ENCODE measurements at places on chromosomes 3 and 15. TPM values are rescaled to one million over a fixed set of nuclear protein-coding genes. Genes with fewer than 3 reads are reported as not detected.

- no peaks in the 10 kb centered on the region for H3K4me1 ChIP-seq
- no peaks in the 10 kb centered on the region for H3K27me3 ChIP-seq
- H3K27ac ChIP-seq, result no peak overlapping the region
- H3K36me3 ChIP-seq, result peaks cover 5% of the 10 kb centered on the region
- H3K4me3 ChIP-seq, result no peak overlapping the region
These were observed 91.0 kb downstream of the RAD18 start for GRCh38 chr3:8872261-8872660.

GRCh38 chr3:58962040-58962651 lies 87.7 kb downstream of the CFAP20DC start:
- no peaks in the 10 kb centered on the region for H3K36me3 ChIP-seq
- no peak overlapping the region for H3K27ac ChIP-seq
- DNase-seq, result no peak
- no peaks in the 10 kb centered on the region for H3K4me1 ChIP-seq

DNA sequence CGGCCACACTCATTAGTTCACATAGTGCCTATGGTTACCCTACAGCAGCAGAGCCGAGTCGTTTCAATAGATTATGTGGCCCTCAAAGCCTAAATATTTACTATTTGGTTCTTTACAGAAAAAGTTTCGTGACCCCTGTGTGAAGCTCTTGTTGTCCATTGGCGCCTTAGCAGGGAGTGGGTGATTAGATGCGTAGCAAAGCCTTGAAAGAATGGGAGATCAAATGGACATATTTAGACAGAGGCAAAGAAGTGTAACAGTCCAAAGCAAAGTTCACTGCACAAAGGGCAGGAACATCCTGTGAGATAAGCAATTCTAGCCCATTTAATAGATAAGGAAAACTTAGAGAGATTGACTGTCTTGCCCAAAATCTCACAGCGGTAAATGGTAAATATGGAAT lies 247.4 kb upstream of the TRIM42 start:
- no peak overlapping the region for H3K27ac ChIP-seq
- no peaks in the 10 kb centered on the region for H3K36me3 ChIP-seq
- no peaks in the 10 kb centered on the region for H3K4me1 ChIP-seq
- no peak for DNase-seq

DNA sequence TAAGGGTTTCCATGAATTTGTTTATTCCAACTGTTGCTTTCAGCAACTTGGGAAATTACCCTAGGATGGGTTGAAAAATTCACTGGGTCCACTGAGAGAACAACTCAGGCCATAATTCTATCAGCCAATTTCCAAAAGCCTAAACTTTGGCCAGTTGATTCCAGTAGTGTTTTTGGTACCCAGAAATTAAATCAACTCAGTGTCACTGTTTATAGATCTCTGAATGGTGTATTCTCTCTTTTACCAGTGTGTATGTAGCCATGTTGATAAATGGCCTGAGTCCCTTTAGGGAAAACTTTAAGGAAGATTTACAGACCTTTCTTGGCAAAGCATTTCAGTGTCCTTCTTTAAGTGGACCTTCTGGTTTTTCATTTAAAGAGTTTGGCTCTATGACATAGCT lies 636.4 kb downstream of the OTOL1 start:
- no peaks in the 10 kb centered on the region for H3K27me3 ChIP-seq
- no peak for DNase-seq
- H3K4me1 ChIP-seq, result no peaks in the 10 kb centered on the region
- no peaks in the 10 kb centered on the region for H3K36me3 ChIP-seq
- H3K27ac ChIP-seq, result no peak overlapping the region
- no peak overlapping the region for H3K4me3 ChIP-seq

DNA sequence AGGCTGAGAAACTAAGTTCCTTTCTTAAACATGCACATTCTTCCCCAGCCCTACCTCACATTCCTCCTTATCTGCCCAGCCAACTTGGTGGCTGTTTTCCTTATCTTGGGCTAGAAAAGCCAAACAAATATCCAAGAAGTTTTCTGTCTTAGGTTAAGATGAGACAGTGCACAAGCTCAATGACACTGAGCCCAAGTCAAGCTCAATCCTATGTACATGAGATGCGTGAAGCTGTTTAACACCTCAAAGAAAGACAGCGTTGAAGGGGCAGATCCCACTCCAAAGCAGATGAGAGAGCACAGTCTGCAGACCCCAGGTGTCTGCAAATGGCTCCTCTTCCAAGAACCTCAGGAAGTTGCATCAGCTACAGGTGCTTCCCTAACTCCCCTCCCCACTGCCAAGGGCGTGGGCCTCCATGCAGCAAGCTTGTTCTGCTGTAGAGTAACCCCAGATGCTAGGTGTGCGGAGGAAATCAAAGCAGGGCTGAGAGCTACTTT lies 16.6 kb downstream of the LRRC2 start:
- H3K4me3 ChIP-seq, result no peak overlapping the region
- H3K4me1 ChIP-seq, result peaks cover 20% of the 10 kb centered on the region
- peaks cover 3% of the 10 kb centered on the region for H3K36me3 ChIP-seq
- DNase-seq, result no peak

DNA sequence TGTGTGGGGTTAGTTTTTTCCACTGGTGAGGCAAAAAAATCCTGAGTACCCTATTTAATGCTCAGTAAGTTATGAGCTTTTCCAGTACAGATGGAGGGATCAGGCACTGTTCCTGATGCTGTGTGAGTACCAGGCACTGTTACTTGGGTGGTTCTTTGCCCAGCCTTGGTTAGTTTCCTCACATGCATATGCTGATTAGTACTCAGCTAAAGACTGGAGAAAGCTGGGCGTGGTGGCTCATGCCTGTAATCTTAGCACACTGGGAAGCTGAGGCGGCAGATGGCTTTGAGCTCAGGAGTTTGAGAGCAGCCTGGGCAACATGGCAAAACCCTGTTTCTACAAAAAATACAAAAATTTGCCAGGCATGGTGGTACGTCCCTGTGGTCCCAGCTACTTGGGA lies 210.3 kb upstream of the SGO1 start:
- H3K27ac ChIP-seq, result no peak overlapping the region
- no peak overlapping the region for H3K4me3 ChIP-seq
- no peaks in the 10 kb centered on the region for H3K36me3 ChIP-seq
- no peaks in the 10 kb centered on the region for H3K27me3 ChIP-seq
- no peak for DNase-seq

Gene GP5
- total RNA-seq, result 0.31 TPM

- H3K4me3 ChIP-seq, result no peak overlapping the region
- H3K27me3 ChIP-seq, result no peaks in the 10 kb centered on the region
These were observed 175.6 kb downstream of the GHSR start for GRCh38 chr3:172272698-172273097.

DNA sequence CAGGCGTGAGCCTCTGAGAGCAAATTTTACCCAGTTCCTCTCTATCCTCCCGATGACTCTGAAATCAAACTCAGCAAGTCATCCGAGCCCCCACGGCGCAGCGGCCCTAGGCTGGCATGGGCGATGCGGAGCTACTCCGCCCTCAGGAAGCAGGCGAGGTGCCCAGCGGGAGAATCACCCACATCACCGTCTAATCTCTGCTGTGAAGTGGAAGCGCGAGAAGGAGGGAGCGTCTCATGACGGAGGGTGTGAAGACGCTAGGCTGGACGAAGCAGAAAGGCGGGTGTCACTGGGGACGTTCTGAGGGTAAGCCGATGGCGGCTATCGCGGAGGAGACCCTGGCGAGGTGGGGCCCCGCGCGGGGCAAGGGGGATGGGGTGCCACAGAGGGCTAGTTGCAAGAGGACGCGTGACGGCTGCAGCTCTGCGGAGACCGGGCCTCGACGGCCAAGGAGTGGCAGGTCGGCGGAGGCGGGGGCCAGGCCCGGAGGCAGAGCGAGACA lies 9.1 kb upstream of the GNAI2 start:
- H3K36me3 ChIP-seq, result no peaks in the 10 kb centered on the region
- peak overlapping the region; percentile 90 for H3K4me3 ChIP-seq
- DNase-seq, result no peak
- peaks cover 13% of the 10 kb centered on the region for H3K27me3 ChIP-seq
- H3K4me1 ChIP-seq, result peaks cover 34% of the 10 kb centered on the region
- peak overlapping the region; percentile 89 for H3K27ac ChIP-seq

Gene TMEM212
- not detected for total RNA-seq

DNA sequence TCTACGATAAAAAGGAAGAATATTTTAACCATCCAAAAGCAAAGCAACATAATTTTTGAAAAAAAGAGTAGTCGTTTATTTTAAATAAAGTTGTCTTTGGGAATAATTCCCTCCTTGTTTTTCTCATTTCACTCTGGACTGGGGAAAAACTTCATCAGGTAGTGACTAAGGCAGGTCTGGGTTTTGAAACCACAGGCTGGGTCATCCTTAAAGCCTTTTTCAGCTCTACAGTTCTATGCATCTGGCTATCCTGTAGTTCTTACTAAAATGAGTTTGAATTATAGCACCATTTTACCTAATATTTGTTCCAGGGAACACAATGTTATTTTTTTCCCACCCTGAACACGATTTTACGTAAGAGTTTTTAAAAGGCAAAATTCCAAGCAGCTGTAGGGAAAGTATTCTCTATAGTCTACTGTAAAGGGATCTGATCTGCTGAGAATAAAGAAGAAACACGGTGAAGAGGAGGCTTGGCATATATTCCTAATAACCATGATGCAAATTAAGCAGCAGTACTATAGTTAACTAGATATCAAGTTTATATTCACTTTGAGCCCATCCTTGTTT lies 107.7 kb downstream of the OSBPL10 start:
- DNase-seq, result no peak
- H3K4me1 ChIP-seq, result peaks cover 5% of the 10 kb centered on the region
- no peaks in the 10 kb centered on the region for H3K36me3 ChIP-seq
- H3K27me3 ChIP-seq, result no peaks in the 10 kb centered on the region
- H3K27ac ChIP-seq, result no peak overlapping the region

Gene CCNB2
- total RNA-seq, result 36.6 TPM

GRCh38 chr3:150014782-150015181 lies 44.1 kb upstream of the PFN2 start:
- no peak overlapping the region for H3K27ac ChIP-seq
- H3K4me3 ChIP-seq, result no peak overlapping the region
- no peaks in the 10 kb centered on the region for H3K36me3 ChIP-seq
- peaks cover 9% of the 10 kb centered on the region for H3K27me3 ChIP-seq
- DNase-seq, result no peak

DNA sequence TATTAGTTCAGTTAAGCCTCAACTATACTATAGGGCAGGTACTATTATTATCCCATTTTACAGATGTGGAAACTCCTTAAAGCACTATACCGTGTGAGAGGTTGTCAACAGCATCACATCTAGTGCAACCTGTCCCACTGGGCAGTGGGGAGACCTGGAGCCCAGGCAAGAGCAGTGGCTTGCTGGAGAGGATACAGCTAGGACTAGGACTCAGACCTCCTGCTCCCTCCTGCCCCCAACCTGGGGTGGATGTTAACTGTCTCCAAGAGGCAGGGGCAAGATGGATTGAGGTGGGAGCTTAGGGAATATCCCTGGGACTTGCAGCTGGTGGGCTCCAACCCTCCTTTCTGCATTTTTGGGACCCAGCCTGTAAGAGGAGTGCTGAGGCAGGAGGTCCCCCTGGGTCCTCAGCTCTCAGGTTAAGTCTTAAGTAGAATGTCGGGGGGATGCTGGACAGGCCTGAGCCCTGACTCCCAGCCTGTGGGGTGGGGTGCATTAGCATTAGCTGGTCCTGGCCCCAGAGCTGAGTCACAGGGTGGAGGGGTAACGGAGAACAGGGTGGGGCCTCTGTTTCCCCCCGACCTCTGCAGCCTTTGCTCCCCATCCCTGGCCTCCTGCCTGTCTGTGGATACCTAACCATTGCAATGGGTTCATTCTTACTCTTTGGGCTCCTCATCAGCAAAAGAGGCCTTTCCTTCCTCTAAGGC lies 6.6 kb downstream of the SNX33 start:
- DNase-seq, result no peak
- no peak overlapping the region for H3K4me3 ChIP-seq
- H3K27ac ChIP-seq, result no peak overlapping the region
- H3K27me3 ChIP-seq, result peaks cover 1% of the 10 kb centered on the region
- H3K36me3 ChIP-seq, result peaks cover 3% of the 10 kb centered on the region

Gene CCDC54
- total RNA-seq, result not detected

Gene ZMYND10
- total RNA-seq, result 1.7 TPM

- H3K36me3 ChIP-seq, result no peaks in the 10 kb centered on the region
- no peak overlapping the region for H3K4me3 ChIP-seq
- no peaks in the 10 kb centered on the region for H3K27me3 ChIP-seq
- H3K27ac ChIP-seq, result no peak overlapping the region
- DNase-seq, result no peak
- no peaks in the 10 kb centered on the region for H3K4me1 ChIP-seq
These were observed 482.3 kb upstream of the NECTIN3 start for GRCh38 chr3:110589341-110589740.

- H3K4me1 ChIP-seq, result peaks cover 9% of the 10 kb centered on the region
- peaks cover 9% of the 10 kb centered on the region for H3K36me3 ChIP-seq
- H3K4me3 ChIP-seq, result no peak overlapping the region
- H3K27me3 ChIP-seq, result no peaks in the 10 kb centered on the region
- no peak for DNase-seq
These were observed 10.3 kb downstream of the GK5 start for GRCh38 chr3:142215106-142215505.

DNA sequence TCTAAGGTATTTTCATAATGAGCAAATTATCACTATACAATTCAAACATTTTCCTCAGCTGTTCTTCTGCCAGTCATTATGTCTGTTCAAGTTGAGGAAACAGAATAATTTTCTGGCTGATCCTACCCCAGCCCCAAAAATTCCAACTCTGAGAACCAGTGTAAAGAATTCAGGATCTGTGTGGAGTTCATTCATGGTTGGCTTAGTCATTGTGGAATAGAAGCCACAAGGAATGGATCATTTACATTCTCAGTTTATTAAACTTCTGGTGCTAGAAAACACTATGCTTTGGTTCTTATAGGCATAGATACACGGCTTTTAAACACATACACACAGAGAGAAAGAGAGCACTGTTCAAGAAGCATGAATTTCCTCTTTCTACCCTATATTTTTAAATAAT lies 134.6 kb downstream of the CMSS1 start:
- no peaks in the 10 kb centered on the region for H3K36me3 ChIP-seq
- H3K4me3 ChIP-seq, result no peak overlapping the region
- no peak overlapping the region for H3K27ac ChIP-seq
- H3K27me3 ChIP-seq, result no peaks in the 10 kb centered on the region
- DNase-seq, result no peak

Gene LINGO1
- not detected for total RNA-seq

Gene CFAP20DC
- total RNA-seq, result 0.86 TPM

- H3K27ac ChIP-seq, result peak overlapping the region; percentile 68
These were observed 2.0 kb upstream of the SOX2 start for GRCh38 chr3:181709537-181710279.

- no peak overlapping the region for H3K4me3 ChIP-seq
- no peaks in the 10 kb centered on the region for H3K27me3 ChIP-seq
- H3K27ac ChIP-seq, result no peak overlapping the region
- DNase-seq, result no peak
- no peaks in the 10 kb centered on the region for H3K4me1 ChIP-seq
These were observed 615.7 kb downstream of the TBL1XR1 start for GRCh38 chr3:176581589-176581988.
